ENCODE measurements at places on chromosomes 2 and 18.

GRCh38 chr2:165453561-165454094 lies 15.9 kb upstream of the CSRNP3 start:
- DNase-seq = no peak

DNA sequence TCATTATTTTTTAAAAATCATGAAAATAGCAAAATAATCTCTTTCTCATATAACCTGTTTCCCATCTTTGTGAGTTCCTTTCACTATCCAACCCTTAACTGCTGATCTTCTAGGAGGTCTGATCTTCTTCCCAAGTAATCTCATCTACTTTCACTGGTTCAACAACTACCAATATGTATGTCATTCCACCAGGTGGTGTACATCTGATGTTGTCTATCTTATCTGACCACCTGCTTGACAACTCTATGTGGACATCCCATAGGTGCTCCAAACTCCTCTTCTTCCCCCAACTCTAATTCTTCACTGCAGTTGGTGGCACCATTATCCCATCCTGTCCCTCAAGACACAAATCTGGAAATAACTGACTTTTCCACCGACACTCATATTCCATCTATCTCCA lies 62.5 kb downstream of the FAM228A start:
- DNase-seq = no peak

- DNase-seq = no peak
These were observed 12.0 kb downstream of the SIX3 start for GRCh38 chr2:44953499-44953883.

GRCh38 chr2:69082430-69082997 lies 69.5 kb downstream of the ANTXR1 start:
- DNase-seq = peak; percentile 92

- DNase-seq = no peak
These were observed 819 bp upstream of the SERPINE2 start for GRCh38 chr2:224039770-224040440.

DNA sequence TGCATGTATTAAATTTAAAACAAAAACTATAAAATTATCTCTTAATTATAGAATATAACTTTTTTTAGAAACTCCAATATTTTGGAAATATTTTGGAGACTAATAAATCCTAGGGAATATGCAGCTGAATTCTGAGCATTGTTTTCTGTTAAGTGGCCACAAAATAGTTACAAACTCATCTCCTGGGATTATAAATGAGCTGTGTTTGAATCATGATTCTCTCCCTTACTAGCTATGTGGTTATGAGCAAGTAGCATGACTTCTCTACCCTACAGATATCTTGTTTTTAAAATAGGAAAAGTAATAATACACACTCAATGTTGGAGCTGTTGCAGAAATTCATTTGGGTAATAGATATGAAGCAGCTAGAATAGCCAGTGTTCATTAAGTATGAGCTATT lies 137.9 kb upstream of the ITGA4 start:
- DNase-seq = no peak

- no peak for DNase-seq
These were observed 54.7 kb upstream of the OTOF start for GRCh38 chr2:26532301-26533250.

- DNase-seq = no peak
These were observed 1517.5 kb upstream of the ZEB2 start for GRCh38 chr2:146037334-146037870.

DNA sequence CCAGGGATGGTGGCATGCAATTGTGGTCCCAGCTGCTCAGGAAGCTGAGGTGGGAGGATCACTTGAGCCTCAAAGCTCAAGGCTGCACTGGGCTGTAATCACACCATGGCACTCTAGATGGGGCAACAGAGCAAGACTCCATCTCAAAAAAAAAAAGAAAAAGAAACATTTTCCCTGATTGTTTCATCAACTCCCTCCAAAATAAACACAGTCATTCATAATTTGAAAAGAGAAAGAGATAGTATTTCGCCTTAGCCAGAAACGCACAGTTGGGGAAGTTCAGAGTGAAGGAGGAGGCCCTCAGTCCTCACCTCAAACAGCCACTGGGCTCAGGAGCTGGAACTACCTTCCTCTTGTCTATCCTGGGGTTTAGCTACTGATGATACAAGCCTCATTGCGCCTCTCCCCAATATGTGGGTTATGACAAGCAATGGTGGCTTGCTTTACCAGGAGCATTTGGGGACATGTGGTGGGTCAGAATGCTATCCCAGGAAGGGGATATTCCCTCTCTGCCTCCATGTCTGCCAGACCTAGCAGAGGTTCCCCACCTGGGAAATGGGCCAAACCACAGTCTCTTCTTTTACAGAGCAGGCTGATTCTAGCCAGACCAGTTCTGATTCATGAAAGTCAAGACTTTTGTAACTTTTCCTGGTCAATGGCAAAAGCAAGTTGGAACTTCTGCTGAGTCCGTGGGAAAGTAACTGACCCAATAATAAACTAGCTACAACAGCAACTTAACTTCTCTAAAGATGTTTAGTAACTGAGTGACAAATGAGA lies 22.2 kb upstream of the TMEM87B start:
- DNase-seq = no peak

DNA sequence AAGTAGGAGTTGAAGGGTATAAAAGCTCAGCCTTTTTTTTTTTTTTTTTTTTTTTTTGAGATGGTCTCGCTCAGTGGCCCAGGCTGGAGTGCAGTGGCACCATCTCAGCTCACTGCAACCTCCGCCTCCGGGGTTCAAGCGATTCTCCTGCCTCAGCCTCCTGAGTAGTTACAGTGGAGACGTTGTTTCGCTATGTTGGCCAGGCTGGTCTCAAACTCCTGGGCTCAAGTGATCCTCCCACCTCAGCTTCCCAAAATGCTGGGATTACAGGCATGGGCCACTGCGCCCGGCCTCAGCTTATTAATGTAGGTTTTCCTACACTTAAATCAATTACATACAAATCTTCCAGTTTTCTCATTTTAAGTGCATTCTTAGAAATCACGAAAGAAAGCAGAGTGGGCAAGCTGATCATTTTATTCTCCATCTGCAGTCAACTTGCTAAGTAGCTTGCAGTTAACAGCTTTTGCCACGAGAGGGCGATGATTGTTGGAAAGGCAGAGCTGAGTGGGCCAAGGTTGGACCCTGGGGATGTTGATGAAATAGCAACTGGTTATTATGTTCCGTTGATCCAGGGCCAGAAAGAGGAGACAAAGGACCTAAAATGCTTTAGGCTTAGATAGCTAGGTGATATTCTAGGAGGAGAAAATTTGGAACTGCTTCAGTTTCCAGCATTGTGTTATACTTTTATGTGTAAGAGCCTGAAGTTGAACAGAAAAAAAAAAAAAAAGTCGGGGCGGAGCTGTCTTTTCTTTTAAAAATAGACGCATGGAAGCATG lies 234.4 kb upstream of the EPAS1 start:
- DNase-seq = peak; percentile 51

DNA sequence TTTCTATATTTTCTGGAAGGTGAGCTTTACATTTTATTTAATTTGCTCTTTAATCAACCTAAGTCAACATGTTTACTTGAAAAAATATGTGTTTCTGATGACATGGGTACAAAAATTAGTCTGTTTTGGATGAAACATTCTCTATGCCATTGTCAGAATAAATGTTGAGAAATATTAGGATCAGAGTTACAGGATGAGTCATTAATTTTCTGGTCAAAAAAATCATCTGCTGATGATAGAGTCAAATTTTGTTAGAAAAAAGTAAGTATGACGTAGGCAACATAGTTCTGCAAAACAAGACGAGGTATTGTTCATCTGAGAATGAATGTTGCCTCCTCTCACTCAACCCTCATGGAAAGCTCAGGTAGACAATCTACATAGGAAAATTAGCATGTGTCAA lies 107.6 kb upstream of the CAVIN2 start:
- DNase-seq = no peak

- DNase-seq = no peak
These were observed 232.3 kb downstream of the HAUS1 start for GRCh38 chr18:46336278-46337111.

GRCh38 chr2:27715318-27716210 lies 51.9 kb downstream of the SLC4A1AP start:
- peak; percentile 5 for DNase-seq

- DNase-seq = no peak
These were observed 91.1 kb upstream of the REG3A start for GRCh38 chr2:79250656-79251055.

- DNase-seq = no peak
These were observed 570 bp upstream of the ECEL1 start for GRCh38 chr2:232488097-232488711.

Measured in DMS153 (cell line).